ENCODE measurements at places on chromosomes 12 and 14. TPM values are rescaled to one million over a fixed set of nuclear protein-coding genes. Genes with fewer than 3 reads are reported as not detected.

PDE6H gene
- total RNA-seq, result not detected

C3AR1 gene
- 0.54 TPM for total RNA-seq

CMTM5 gene
- total RNA-seq, result not detected

AKAP5 gene
- 1.8 TPM for total RNA-seq

RERGL gene
- not detected for total RNA-seq

KLRC1 gene
- total RNA-seq, result 0.66 TPM

ASB2 gene
- total RNA-seq, result 50.0 TPM

MED13L gene
- total RNA-seq, result 64.0 TPM

RACGAP1 gene
- total RNA-seq, result 109 TPM

CLMN gene
- total RNA-seq, result 5.8 TPM

NRL gene
- 4.8 TPM for total RNA-seq

P3H3 gene
- total RNA-seq, result 3.0 TPM

MLH3 gene
- total RNA-seq, result 28.7 TPM

FERMT2 gene
- total RNA-seq, result 1.0 TPM

ATL1 gene
- total RNA-seq, result 1.6 TPM

KRT82 gene
- total RNA-seq, result not detected

EFS gene
- total RNA-seq, result 0.10 TPM

DPF3 gene
- total RNA-seq, result not detected

NTS gene
- not detected for total RNA-seq

LUM gene
- total RNA-seq, result not detected

GPR84 gene
- 2.0 TPM for total RNA-seq

SLCO1B3 gene
- not detected for total RNA-seq

RAB21 gene
- 88.4 TPM for total RNA-seq

HHIPL1 gene
- total RNA-seq, result 0.32 TPM

CDCA3 gene
- total RNA-seq, result 110 TPM

KRT71 gene
- not detected for total RNA-seq

FAM186B gene
- 0.16 TPM for total RNA-seq

OR6C2 gene
- total RNA-seq, result not detected

GNPNAT1 gene
- total RNA-seq, result 26.3 TPM

WNT5B gene
- total RNA-seq, result not detected

ITGB7 gene
- total RNA-seq, result 76.3 TPM
